ENCODE measurements at places on chromosomes 1 and 21.

- peak; percentile 27 for DNase-seq
These were observed 991 bp downstream of the PYGO2 start for GRCh38 chr1:154960446-154961136.

- peak; percentile 81 for DNase-seq
These were observed 20.8 kb upstream of the GBP1 start for GRCh38 chr1:89085781-89086180.

DNA sequence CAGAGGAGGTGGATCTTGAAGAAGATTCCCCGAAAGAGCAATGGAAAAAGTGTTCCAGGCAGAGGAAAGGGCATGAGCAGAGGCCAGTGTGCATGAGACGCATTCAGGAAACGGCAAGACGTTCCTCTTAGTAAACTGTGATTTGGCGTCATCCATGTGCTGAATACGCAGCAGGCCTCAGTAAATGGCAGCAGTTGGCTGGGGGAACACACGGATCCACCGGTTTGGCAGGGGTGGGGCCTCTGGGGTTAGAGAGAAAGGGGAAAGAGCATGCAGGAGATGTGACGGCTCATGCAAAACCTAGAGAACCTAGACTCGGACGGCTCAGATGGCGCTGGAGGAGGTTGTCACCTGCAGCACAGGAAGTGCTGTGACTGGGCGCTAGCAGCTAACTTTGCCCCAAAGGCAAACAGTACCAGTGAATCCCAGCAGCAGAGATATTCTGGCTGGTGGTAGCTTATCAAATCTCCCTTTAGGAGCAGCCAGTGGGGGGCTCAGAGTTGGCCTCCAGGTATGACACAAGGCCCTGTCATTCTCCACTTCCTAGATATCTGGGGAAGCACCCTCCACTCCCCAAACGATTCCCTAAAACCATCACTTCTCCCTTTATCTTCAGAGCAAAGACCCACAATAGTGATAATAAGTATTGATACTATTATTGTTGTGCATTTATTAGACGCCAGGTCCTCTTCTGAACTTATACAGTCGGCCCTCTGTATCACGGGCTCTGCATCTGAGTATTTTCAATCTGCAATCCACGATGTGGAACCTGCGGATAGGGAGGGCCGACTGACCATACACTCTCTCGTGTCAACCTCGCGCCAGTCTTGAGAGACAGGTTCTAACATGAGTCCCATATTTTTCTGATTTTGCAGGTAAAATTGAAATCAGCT lies 7.6 kb downstream of the LAPTM5 start:
- peak; percentile 76 for DNase-seq

DNA sequence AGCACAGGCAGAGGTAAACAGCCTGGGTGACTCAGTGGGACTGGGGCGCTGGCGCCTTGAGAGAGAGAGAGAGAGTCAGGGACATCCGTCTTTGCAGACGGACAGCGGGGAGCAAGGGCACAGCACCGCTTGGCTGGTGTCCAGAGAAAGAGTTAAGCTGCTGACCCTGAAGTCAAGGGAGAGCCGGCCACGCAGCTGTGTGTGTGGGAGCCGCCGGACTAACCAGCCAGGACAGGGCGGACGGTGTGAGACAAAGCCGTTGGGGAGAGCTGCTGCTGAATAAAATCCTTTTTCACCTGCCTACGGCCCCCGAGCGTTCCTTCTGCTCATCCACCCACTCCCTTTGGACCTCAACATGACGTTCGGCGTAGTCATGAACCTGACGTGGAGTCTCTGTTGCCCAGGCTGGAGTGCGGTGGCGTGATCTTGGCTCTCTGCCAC lies 14.5 kb downstream of the CFAP74 start:
- no peak for DNase-seq

DNA sequence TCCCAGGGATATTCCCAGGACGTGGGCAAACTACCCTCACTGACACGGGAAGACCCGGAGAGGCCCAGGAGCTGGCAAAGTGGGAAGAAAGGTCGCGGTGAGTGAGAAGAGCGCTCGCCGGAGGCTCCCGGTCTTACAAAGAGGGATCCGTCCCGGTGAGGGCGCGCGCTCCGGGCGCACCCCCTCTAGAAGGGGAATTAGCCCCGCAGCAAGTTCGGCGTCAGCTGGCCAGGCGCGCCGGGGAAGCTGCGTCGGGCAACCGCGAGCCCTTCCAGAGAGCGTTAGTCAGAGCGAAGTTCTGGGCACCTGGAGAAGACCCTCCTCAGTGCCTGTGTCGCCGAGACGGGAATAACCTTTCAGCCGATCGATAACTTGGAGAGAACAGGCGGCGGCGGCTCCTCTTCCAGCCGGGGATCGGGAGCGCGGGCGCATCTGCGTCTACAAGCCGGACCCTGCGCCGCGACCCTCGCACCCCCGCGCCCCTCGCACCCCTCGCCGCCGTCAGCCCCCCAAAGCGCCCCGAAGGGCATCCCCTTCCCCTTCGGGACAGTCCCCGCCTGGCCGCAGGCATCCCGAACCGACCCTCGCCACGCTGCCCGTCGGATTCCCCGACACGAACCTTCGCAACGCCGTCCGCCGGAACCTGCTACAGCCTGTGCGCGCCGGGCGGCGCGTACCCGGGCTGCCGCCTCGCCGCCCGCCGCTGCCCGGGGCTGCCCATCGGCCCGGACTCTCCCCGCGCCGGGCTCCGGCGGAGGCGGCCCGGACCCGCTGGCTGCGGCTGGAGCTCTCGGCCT lies 485 bp downstream of the SIPA1L2 start:
- no peak for DNase-seq

- DNase-seq = no peak
These were observed 14.4 kb downstream of the MAP3K7CL start for GRCh38 chr21:29144736-29145353.

DNA sequence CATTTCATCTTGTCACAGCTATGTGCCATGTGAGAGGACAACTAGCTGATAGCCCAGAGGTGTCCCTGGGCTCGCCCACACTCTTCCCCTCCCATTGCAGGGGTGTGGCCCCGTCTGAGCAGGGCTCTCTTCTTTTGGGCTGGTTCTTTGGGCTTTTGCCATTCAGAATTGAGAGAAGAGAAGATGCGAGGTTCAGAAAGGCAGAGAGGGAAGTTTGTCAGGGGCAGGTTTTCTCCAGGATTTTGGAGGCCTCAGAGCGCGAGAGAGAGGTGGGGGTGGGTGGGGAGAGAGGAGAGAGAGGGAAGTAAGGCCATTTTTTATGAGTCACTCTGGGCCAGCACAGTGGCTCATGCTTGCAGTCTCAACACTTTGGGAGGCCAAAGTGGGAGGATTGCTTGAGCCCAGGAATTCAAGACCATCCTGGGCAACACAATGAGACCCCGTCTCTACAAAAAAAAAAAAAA lies 5.2 kb downstream of the IFI6 start:
- no peak for DNase-seq

- DNase-seq = no peak
These were observed 25.3 kb upstream of the ATP5PO start for GRCh38 chr21:33940881-33941245.

GRCh38 chr1:173470608-173471007 lies 6.5 kb upstream of the PRDX6 start:
- DNase-seq = no peak

DNA sequence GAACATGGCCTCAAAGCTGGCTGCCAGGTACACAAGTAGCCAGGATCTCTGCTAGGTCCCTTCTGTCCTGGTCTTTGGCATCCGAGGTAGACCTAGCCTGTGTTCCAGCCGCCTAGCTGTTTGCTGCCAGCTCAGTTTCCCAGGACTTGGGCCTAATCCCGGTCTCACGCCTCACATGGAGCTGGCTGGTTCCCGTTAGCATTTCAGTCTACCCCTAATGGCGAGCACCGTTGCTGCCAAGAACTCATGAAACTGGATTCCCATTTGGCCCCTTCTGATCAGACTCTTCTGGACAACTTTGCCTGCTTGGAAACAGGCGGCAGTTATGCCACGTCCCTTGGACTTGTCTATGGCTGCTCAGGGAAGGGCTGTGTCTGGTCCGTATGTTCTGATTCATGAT lies 26.2 kb upstream of the HHAT start:
- no peak for DNase-seq

- DNase-seq = no peak
These were observed 7.3 kb upstream of the TEDDM1 start for GRCh38 chr1:182407724-182408123.

DNA sequence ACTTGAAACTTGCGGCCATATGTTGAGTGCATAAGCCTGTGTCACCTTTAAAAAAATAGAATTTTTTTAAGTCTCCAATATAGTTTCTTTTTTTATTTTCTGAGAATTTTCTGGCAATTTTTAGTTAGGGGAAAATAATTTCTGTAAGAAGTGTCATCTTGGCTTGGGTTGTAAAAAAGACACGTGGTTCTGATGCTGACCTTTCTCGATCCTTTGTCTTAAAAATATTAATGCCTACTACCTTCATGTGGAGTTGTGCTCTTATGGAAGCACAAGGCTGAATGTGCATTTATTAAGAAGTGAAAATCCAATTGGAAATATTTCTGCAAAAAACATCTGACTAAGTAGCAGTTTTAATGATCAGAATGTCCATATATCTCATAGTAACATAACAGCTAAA lies 3.5 kb downstream of the ELAVL4 start:
- DNase-seq = no peak

- DNase-seq = no peak
These were observed 31.9 kb downstream of the LDLRAD2 start for GRCh38 chr1:21843996-21844395.

DNA sequence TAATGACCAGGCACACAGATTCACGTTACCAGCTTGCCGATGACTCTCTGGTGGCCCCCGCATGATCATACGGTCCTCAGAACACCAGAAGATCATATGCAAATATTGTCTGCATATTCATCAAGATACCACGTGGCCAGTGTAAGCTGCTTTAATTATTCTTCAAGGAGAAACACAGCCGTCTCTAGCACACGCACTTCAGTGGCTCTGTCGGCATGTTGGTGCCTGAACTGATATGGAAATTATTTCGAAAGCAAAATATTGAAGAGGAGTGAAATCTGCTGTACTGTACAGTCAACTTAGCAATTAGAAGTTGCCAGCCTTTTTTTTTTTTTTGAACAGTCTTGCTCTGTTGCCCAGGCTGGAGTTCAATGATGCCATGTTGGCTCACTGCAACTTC lies 5.9 kb upstream of the KIF26B start:
- no peak for DNase-seq

DNA sequence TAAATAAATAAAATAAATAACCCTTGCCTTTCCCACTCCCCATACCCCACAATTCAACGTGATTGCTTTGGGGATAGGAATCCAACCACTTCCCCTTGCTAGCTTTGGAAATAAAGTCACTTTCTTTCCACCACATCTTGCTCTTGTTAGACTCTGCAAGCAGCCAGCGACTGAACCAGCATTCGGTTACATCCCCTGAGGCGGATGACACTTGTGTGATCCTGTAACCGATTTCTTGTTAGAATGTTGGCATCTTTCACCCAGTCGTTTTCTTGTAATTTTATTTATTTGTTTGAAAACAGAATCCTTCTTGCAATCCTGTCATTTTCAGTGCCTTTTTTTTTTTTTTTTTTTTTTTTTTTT lies 1.6 kb upstream of the IFNGR2 start:
- DNase-seq = no peak

DNA sequence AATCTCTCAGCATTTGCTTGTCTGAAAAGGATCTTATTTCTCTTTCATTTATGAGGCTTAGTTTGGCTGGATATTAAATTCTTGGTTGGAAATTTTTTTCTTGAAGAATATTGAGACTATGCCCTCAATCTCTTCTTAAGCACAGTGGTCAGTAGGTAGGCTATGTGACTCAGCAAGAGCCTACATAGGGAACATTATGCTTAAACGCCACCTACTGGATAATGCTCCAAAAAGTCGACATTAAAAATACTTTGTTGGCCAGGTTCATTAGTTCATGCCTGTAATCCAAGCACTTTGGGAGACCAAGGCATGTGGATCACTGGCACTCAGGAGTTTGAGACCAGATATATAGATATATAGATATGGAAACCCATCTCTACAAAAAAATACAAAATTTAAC lies 678.0 kb upstream of the USP24 start:
- no peak for DNase-seq

DNA sequence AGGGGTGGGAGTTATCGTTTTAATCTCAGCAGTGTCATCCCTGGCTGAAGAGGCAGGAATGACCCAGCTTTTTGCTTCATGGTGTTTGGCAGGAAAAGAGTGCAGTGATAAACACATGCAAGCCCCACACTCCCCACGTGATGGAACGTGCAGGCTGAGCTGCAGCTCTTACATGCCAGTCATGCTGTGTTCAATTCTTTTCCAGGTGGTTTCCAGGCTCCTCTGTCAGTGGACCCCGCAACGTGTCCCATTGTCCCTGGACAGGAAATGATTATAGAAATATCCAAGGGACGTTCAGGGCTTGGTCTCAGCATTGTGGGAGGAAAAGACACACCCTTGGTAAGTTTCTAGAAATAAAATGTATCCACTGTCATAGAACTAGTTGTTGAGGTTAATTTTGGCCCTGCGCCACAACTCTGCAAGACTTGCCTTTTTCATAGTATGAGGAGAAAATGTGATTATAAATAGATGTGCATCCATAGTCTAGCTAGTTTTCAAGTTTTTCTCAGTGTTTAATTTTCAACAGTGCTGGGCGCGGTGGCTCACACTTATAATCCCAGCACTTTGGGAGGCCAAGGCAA lies 110.2 kb upstream of the L1TD1 start:
- DNase-seq = no peak

GRCh38 chr1:202965422-202965821 lies 1.6 kb downstream of the CYB5R1 start:
- no peak for DNase-seq

DNA sequence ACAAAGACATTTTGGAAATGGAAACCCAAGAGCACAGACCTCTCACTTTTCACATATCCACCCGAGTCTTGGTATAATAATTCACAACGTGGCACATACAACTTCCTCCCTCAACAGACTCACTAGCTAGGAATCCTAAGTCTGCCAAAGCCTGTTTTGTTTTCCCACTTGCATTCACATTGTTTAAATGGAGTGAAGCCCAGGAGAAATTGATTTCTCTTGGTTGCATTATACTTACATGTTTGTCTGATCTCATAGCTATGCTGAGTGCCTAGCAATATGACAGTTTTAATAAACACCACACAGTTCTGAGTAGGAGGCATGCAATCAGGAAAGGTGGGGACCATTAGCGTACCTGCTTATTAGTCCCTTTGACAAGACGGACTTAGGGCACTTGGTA lies 348.6 kb upstream of the ADGRL4 start:
- DNase-seq = no peak

Data from CD4-positive, alpha-beta T cell treated with Interferon alpha-2 for 1 hour (primary cell).